Left ventricle myocardium inferior (tissue), 1 donor: ENCODE measurements at places on chromosomes 16 and 17. TPM values are rescaled to one million over a fixed set of nuclear protein-coding genes. Genes with fewer than 3 reads are reported as not detected.
A peak's percentile ranks its signal among the peaks of the same experiment; 100 is the strongest.

TM4SF5 gene
- not detected for total RNA-seq

SLC16A6 gene
- 0.08 TPM for total RNA-seq

DNA sequence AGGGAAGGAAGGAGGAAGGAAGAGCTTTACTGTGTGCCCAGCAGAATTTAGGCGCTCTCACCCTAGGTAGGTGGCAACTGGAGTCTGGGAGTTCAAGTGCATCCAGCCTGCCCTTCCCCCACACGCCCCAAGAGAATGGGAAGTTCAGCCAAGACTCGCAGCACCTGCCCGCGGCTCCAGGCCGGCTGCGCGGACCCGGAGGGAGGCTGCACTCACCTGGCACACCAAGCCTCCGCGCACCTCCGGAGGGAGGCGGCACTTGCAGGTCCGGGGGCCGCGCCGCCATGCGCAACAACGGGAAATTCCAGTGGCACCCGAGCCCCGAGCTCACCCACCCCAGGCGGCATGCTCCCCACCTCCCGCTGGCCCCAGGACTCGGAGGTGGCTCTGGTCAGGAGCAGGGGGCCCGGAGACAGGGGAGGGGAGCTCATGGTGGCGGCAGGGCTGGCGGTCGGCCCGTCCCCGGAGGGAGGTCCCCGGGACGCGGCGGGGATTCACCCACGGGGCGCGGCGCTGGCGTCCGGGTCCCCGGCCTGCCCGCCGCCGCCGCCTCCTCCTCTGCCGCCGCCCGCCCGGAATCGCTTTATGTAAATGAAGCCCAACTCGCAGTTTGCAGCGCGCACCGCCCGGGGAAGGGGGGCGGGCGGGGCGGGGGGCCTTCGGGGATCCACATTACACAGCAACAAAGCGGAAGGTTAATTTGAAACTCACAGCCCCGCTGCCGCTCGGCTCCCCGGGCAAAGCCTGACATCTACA lies at the start of gene ZFHX3:
Gene ZFHX3 (minus strand): TSS at position 593 of the 756 bp plus-strand sequence. CDS start 87,983 bp downstream, outside the sequence.
- H3K27me3 ChIP-seq: no peaks in the 10 kb centered on the region
- H3K27ac ChIP-seq: peak within 1 kb of the TSS; percentile 97
- H3K4me3 ChIP-seq: peak within 1 kb of the TSS; percentile 94
- no peaks in the 10 kb centered on the region for H3K36me3 ChIP-seq
- H3K4me1 ChIP-seq: peaks cover 87% of the 10 kb centered on the region

KRT31 gene
- total RNA-seq: not detected

IFT20 gene
- total RNA-seq: 14.3 TPM

TRPV3 gene
- 1.0 TPM for total RNA-seq

IGFALS gene
- total RNA-seq: not detected

TAT gene
- not detected for total RNA-seq

- H3K4me3 ChIP-seq: no peak overlapping the region
- no peaks in the 10 kb centered on the region for H3K4me1 ChIP-seq
- peaks cover 29% of the 10 kb centered on the region for H3K27me3 ChIP-seq
- H3K27ac ChIP-seq: no peak overlapping the region
- no peaks in the 10 kb centered on the region for H3K36me3 ChIP-seq
- DNase-seq: no peak
Observed at GRCh38 chr16:87230571-87230970, 86.6 kb downstream of the C16orf95 start.

DNA sequence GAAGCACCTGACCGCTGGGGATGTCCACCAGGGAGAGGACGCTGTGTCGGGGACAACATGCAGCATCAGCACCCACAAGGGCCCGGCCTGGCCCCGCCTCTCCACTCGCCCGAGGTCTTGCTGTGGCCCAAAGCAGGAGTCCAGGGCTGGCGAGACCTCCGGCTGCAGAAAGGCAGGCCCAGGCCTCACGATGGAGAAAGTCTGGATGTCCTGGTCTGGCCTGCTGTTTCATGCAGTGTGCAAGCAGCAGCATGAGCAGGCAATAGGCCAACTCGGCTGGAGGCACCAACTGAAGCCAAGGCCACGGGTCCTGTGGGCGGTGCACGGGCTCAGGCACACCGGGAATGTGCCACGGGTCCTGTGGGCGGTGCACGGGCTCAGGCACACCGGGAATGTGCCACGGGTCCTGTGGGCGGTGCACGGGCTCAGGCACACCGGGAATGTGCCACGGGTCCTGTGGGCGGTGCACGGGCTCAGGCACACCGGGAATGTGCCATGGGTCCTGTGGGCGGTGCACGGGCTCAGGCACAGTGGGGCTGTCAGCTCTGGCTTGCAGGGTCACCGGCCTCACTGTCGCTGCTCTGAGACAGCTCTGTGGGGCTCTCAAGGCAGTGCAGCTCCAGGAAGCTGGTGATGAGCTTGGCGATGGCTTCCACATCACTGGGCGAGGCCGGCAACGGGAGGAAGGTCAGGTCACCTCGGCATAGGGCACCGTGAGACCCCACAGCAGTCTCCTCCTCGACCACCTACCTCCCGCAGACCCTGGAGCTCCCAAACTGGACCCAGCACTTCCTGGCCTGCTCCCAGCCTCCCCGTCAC lies 6.9 kb downstream of the CYBC1 start:
- H3K36me3 ChIP-seq: peaks cover 25% of the 10 kb centered on the region
- DNase-seq: no peak
- no peak overlapping the region for H3K4me3 ChIP-seq

DNA sequence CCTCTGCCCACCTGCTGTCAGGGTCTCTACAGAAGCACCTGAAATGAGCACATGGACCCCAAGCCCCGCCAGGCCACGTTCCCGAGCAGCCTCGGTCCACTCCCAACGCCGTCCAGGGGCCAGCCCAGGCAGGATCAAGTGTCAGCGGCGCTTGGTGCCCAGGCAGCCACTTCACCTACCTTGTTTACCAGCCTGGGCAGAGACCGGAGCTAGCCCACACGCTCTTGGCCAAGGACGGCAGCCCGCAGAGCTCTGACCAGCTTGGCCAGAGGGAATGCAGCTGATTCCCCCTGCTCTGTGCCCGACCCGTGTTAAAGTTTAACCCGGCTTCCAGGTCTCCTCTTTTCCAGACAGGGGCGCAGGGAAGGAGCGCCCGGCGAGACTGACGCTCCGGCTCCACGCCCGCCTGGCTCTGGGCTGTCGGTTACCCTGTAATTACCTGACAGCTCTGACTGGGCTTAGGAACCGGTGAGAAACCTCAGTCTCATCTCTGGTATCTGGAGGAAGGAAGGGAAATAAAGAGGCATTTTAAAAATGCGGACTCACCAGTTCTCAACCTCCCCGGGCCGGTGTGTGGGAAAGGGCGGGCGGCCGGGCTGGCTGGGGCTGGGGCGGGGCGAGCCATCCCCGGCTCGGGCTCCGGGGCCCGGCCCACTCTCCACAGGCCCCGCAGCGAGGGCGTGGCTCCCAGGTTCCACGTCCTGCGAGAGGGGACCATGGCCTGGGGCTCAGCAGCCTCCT lies 4.6 kb downstream of the KIFC3 start:
- H3K4me1 ChIP-seq: peaks cover 74% of the 10 kb centered on the region
- H3K4me3 ChIP-seq: peak overlapping the region; percentile 53
- H3K36me3 ChIP-seq: peaks cover 42% of the 10 kb centered on the region

KLHL10 gene
- not detected for total RNA-seq

GRCh38 chr17:1916316-1916715 lies 86.5 kb downstream of the RPA1 start:
- H3K4me3 ChIP-seq: no peak overlapping the region
- H3K36me3 ChIP-seq: no peaks in the 10 kb centered on the region
- peaks cover 50% of the 10 kb centered on the region for H3K27me3 ChIP-seq
- no peaks in the 10 kb centered on the region for H3K4me1 ChIP-seq
- DNase-seq: no peak
- H3K27ac ChIP-seq: no peak overlapping the region

DNA sequence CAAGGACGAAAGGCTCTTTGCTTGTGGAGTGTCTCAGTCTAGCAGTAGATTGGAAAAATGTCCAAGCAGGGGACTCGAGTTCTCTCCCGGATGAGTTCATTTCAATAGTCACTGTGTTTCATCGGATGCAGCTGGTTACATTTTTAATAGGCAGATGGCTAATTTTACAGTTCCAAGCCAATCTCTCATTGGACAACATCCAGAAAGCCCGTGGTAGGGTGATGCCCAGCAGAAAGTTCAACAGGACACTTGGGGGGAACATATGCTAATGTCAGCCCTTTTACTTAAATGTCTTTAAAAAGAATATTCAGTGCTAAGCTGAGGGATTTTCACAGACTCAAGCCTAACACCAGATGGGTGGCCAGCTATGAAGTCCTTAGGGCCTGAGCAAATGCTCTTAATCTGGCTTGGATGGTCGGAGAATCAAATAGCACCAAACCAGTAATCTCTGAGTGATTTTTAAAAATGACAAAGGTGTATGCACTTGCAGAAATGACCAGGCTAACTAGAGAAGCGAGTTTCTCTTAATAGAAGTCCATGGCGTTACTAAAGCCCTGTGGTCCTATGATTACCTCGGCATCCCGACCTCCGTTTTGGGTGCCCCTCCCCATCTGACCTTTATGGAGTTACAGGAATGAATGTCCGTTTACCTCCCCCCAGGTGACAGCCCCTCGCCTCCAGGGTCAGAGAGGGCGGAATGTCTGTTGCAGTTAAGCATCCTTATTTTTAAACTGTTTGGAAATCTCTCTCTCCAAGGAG lies 289.2 kb upstream of the SALL1 start:
- no peak overlapping the region for H3K4me3 ChIP-seq
- no peaks in the 10 kb centered on the region for H3K4me1 ChIP-seq
- no peaks in the 10 kb centered on the region for H3K36me3 ChIP-seq

MRPL10 gene
- total RNA-seq: 60.5 TPM

- no peak overlapping the region for H3K4me3 ChIP-seq
- H3K27me3 ChIP-seq: no peaks in the 10 kb centered on the region
- no peak for DNase-seq
- peaks cover 20% of the 10 kb centered on the region for H3K4me1 ChIP-seq
- no peak overlapping the region for H3K27ac ChIP-seq
Observed at GRCh38 chr17:50842506-50843149, 7.2 kb downstream of the WFIKKN2 start.

DNA sequence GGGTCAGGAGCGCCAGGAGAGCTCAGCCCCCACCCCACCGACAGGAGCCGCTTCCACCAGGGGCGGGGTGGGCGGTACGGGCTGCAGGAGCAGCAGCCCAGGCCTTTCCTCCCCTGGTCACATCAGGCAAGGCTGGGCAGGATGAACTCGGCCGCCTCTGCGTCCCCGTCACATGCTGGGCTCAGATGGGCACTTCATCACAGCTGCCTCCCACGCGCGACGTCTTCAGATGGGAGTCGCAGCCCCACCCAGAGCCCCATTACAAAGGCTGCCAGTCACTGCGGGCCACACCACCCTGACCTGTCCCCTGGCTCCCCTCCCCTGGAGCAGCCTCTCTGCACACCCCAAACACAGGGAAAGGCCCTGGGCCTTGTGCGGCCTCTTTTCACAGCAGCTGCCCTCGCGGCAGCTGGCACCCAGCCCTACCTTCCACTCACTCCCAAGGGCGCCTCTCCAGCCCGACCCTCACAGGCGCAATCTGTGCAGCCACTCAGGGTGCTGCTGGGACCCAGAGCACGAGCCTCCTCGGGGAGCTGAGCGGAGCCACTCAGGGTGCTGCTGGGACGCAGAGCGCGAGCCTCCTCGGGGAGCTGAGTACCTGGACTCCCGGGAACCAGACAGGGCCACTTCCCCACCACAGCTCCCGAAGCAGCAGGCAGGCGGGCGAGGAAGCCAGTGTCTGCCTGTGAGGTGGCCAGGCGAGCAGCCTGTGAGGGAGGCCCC lies 4.7 kb downstream of the ZNF598 start:
- no peak overlapping the region for H3K27ac ChIP-seq
- no peak overlapping the region for H3K4me3 ChIP-seq
- H3K36me3 ChIP-seq: peaks cover 34% of the 10 kb centered on the region
- peaks cover 67% of the 10 kb centered on the region for H3K4me1 ChIP-seq
- DNase-seq: no peak

DNA sequence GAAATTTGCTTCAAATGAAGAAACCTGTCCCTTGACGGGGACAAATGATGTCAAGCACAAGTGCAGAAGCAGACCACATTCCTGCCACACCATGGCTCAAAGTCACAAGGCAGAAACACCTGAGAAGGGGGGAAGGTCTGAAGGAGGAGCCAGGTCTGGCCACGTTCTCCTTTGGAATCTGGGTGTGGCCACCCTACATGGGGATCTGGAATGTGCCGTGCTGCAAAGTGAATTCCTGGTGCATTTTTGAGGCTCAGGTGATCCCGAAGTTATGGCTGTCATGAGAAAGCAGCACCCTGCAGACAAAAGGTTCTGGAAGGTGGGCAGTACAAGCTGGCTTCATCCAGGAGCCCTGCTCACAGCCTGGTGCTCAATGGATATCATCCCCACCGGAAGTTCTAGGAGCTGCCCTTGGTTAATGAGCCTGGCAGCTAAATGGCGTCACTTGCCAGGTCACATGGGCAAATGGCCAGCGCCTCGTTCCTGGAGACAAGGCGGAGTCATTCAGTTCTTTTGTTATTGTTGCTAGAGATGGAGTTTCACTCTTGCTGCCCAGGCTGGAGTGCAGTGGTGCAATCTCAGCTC lies 20.1 kb upstream of the ADCY9 start:
- no peak overlapping the region for H3K4me3 ChIP-seq
- no peaks in the 10 kb centered on the region for H3K36me3 ChIP-seq
- H3K4me1 ChIP-seq: no peaks in the 10 kb centered on the region
- H3K27ac ChIP-seq: no peak overlapping the region

DNA sequence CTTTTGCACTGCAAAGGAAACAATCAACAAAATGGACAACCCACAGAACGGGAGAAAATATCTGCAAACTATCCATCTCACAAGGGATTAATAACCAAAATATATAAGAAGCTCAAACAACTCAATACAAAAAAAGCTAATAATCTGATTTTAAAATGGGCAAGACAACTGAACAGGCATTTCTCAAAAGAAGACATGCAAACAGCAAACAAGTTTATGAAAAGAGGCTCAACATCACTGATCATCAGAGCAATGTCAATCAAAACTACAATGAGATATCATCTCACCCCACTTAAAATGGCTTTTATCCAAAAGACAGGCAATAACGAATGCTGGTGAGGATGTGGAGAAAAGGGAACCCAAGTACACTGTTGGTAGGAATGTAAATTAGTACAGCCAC lies 34.8 kb downstream of the SYNRG start:
- H3K4me3 ChIP-seq: no peak overlapping the region
- no peaks in the 10 kb centered on the region for H3K27me3 ChIP-seq
- no peaks in the 10 kb centered on the region for H3K4me1 ChIP-seq

NPIPA5 gene
- 5.7 TPM for total RNA-seq

DNA sequence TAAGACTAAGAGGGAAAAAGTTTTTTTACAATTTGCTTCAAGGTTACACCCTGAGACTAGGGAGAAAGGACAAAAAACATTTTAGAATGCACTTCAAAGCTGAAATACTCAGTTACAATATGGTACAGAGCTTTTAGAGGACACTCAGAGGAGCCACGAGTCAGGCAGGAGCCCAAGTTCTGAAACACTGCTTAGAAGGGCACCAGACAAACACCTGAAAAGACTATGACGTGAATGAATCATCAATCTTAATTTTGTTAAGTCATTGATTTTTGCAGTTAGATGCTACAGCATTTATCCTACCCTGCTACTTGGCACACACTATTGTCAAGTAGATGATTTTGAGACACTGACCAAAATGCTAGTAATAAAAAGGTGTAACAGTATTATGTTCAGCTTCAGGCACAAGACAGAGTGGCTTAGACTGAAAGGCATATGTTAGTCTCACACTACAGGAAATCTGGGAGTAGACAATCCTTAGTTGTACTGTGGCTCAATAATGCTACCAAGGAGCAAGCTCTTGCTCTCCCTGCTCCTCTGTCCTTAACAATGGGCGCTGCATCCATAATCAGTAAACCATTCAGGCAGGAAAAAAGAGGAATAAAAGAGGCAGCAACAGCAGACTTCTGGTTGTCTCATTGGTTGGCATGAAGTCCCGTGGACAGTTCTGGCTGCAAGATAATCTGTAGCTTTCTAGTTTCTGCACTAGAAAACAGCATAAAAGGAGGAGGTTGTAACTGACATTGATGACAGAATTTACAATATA lies 151.8 kb downstream of the ABCA8 start:
- no peaks in the 10 kb centered on the region for H3K36me3 ChIP-seq
- peaks cover 10% of the 10 kb centered on the region for H3K4me1 ChIP-seq
- H3K27me3 ChIP-seq: no peaks in the 10 kb centered on the region
- no peak for DNase-seq
- no peak overlapping the region for H3K4me3 ChIP-seq

EXOC3L1 gene
- total RNA-seq: 3.9 TPM
